ENCODE measurements at places on chromosomes 1 and 21. TPM values are rescaled to one million over a fixed set of nuclear protein-coding genes. Genes with fewer than 3 reads are reported as not detected.

DNA sequence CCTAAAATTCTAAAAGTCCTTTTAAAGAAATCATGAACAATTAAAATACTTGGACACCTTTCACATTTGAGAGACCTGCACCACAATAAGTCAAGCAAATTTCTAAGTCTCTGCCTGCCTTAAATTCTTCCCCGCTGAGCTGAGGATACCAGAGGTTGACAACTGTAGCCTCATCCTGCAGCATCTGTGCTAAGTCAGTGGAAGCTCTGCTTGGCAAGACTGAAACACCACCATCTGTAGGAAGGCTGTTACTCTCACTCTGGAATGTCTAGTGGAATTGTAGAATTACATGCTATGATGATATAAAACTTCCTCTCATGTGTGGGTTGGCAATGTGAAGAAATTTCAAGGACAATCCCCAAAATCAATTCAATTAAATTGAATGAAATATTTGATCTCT, 1756.5 kb downstream of the NCAM2 start:
- no peak for DNase-seq

DNA sequence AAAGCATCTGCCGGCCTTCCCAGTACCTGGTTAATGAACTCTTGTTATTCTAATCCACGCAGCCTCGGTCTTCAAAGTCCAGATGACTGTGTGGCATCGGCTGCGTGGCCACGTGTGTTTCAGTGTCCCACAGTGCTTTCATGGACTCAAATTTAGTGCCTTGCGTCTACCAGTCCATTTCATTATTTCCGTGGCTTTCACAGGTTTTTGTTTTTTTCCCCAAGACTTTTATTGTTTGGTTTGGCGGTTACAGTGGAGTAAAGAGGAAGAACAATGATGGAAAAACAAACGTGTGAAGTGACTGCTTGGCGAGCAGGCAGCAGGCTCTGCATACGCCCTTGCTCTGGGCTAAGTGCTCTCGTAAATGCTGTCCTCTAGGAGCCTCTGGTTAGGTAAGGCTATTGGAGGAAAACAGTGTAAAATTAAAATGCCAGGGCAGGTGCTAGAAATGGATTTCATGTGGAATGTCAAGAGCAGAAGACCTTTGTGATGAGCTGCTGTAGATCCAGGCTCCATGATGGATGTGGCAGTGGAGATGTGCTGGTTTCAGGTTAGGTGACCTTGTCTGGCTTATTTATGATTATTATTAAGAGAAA, 536.3 kb downstream of the KIF26B start:
- DNase-seq, result no peak

DHCR24 gene
- 31.5 TPM for polyA plus RNA-seq

GRCh38 chr1:187870552-187870951, 1041.8 kb downstream of the PLA2G4A start:
- DNase-seq, result no peak

GRCh38 chr1:172269644-172270043, 150.8 kb upstream of the C1orf105 start:
- DNase-seq, result no peak

DNA sequence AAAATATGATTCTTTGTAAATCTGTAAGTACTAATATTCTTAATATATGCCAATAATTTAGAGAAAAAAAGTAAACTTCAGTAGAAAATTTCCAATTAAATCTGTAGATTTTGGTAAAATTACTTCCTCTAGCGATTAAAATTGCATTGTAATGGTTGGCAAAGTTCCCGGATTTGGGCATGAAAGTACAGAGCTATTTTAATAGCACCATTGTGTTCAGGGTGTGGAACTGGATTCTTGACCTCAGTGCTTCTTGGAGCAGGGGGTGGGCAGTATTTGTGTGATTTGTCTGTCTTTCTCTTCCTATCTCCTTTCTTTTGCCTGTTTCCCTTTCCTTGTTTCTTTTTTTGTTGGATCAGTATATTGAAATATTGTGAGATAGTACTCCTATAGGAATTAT, 72.1 kb downstream of the DNM3 start:
- DNase-seq, result no peak

- DNase-seq, result no peak
Measured at GRCh38 chr1:207810173-207810572, 58.3 kb downstream of the CD46 start.

GRCh38 chr21:44439211-44439600, 16.1 kb upstream of the LRRC3 start:
- no peak for DNase-seq

CEP170 gene
- polyA plus RNA-seq, result 91.0 TPM

GRCh38 chr1:30320581-30320890, 402.8 kb downstream of the MATN1 start:
- DNase-seq, result no peak

GRCh38 chr1:169586067-169586394, 250 bp downstream of the F5 start:
- DNase-seq, result no peak

DNA sequence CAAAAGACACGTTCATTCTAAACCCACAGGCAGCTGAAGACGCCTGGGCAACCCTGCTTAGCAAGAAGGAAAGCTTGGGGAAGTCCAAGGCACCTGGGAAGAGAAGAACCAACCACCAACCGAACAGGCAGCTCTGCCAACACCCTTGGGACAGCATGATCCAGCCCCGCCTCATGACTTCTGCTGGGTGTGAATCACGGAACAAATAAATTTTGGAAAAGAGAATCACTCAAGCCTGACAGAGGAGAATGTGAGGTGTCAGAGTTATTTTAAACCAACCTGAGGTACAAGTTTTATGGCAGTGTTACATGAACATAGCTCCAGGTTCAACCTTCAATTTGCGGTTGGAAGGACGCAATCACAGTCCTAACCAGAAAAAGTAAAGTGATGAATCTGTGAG, 10.0 kb upstream of the PADI4 start:
- no peak for DNase-seq

ASAP3 gene
- 43.1 TPM for polyA plus RNA-seq

DNA sequence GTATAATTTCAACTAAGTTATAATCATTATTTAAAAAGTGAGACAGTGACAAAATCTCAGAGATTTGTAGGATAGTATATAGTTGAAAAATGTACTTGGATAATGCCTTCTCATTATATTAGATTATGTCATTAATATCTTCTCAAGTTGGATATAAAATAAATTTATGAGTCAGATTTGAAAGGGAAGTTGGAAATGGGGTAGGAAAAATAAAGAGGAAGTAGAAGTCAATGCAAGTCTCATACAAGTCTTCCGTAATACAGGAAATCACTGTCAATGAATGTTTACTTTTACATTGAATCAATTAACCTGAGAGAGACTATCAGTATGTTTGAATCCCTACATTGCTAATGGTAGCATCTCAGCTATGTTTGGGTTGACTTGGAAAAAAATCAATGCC, 16.2 kb upstream of the RNPC3 start:
- DNase-seq, result no peak

GRCh38 chr1:246680696-246681130, 43.5 kb upstream of the SCCPDH start:
- no peak for DNase-seq

- peak; percentile 60 for DNase-seq
Measured at GRCh38 chr1:23838401-23838866, 13.2 kb upstream of the HMGCL start.

CYP2J2 gene
- 4.1 TPM for polyA plus RNA-seq

GRCh38 chr1:37360011-37360410, 114.4 kb upstream of the ZC3H12A start:
- DNase-seq, result no peak

TNFRSF18 gene
- 1.4 TPM for polyA plus RNA-seq

GRCh38 chr1:16212251-16212961, at the start of gene ARHGEF19:
Gene ARHGEF19, minus strand, starts transcription at chr1:16212652. Its CDS starts 3,598 bp downstream, at chr1:16209054.
- DNase-seq, result peak; percentile 74

DNA sequence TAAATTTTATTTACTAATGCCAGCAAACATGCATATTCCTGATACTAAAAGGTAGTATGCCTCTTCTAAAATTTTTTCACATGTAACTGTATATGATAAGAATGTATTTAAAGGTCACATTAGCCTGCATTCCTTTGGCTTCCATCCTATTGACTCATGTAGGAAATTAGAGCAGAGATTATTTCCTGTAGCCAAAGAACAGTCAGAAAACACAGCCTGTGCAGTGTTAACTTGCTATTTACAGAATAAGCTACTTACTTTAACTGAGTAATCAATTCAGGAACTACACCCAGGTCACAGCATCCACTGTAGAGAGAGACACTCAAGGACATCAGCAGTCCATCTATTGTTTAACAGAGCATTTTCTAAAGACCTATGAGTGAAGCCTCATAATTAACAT, 154.5 kb upstream of the ADGRL4 start:
- DNase-seq, result no peak

RGS13 gene
- 3.3 TPM for polyA plus RNA-seq

CADM3 gene
- polyA plus RNA-seq, result 2.0 TPM

- DNase-seq, result no peak
Measured at GRCh38 chr1:159831412-159832141, 4.9 kb downstream of the SLAMF8 start.

DNA sequence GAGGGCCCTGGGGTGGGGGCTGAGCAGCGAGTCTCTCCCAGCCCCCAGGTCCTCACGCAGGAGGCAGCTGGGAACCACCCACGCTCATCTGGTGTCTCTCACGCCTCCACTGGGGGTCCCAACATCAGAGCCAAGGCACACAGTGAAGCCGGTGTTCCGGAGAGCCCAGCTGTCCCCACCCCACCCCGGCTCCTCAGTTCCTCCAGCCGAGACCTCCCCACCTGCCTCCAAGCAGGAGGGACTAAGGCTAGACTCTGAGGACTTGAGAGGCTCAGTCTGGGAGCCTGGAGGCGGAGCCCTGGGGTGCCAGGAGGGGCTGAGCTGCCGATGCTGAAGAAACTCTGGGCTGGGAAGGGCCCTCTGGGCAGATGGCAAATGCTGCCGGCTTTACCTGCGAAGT, 1.6 kb upstream of the HPCA start:
- no peak for DNase-seq

SYT14 gene
- polyA plus RNA-seq, result 0.27 TPM

DNA sequence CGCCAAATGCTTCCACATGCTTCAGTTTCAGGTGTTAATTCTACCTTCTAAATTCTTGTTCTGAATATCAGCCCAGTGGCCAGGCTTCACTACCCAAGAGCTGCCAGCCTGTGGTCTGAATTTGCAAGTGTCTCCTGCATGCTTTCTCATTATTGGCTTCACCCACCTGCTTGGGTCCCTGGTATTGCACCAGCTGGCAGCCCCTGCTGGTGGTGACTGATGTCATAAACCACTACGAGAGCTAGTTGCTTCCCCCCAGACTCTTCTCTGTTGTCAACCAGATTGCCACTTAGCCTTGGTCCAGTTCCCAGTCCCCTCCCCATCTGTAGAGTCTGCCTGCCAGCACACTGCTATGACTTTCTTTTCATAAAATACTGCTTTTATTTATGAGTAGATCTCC, 197.7 kb upstream of the DUSP10 start:
- DNase-seq, result no peak

- DNase-seq, result no peak
Measured at GRCh38 chr1:67642629-67643028, 42.4 kb upstream of the GADD45A start.

DNA sequence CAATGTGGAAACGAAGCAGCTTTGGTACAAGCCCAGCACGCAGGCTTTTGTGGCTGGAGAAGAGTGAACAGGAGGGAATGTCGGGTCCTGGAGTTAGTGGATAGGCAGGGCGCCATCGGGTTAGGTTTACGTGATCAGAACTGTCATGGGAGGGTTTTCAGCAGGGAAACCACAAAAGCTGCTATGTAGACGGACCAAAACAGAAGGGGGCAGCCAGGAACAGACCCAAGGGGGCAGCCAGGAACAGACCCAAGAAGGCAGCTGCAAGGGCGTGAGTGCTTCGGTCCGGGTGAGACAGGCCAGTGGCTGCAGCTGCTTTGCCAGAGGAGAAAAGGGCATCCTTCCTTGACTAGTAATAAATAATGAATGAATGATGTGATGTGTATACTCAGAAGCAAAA, 77.5 kb upstream of the KIF1B start:
- DNase-seq, result no peak

RIPPLY3 gene
- 2.0 TPM for polyA plus RNA-seq

GRCh38 chr1:109210058-109210457, 3.7 kb upstream of the SARS1 start:
- DNase-seq, result no peak

DNA sequence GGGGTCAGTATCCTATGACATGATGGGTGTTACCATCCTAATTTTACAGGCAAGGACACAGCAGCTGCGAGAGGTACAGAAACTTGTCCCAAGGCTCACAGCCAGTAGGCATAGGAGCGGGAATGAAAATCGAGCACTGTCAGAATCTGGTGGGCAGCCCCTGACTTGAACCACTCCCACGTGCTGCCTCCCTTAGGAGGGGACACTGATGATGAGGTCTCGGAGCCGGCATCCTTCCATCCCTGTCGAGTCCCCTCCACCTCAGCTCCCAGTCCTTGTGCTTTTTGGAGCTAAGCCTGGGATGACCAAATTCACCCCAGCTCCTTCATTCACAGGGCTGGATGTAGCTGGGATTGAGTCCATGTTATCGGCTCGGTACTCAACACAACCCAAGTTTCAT, 49.0 kb downstream of the B3GALT5 start:
- DNase-seq, result no peak

DNA sequence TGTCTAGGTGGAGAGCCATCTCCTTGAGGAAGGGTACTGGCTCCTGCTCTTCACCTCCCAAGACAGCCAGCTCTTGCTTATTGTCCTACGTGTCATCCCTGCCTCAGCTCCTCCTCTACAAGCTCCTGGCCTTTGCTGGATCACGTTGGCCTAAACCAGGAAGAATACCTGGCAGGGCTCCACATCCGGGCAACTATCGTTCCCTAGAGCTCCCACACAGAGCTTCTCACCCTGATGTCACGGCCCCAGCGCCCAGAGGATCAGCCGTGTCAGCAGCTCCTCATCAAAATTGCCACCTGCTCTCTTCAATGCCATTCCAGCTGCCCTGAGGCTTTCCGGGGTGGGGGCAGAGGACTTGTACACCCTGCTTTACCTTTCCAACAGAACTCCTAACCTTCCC, 1.9 kb upstream of the TPM3 start:
- no peak for DNase-seq

- no peak for DNase-seq
Measured at GRCh38 chr21:44880405-44881197, 7.1 kb upstream of the PTTG1IP start.

GRCh38 chr1:154492115-154492514, 9.9 kb upstream of the TDRD10 start:
- DNase-seq, result no peak
